ENCODE measurements at places on chromosomes 2 and 18.
A peak's percentile ranks its signal among the peaks of the same experiment; 100 is the strongest.

- no peak for DNase-seq
Measured at GRCh38 chr18:59470561-59471121, 111.6 kb upstream of the LMAN1 start.

GRCh38 chr2:85925216-85925671, 36.5 kb upstream of the ST3GAL5 start:
- no peak for DNase-seq

- no peak for DNase-seq
Measured at GRCh38 chr2:212024040-212024439, 514.6 kb downstream of the ERBB4 start.

DNA sequence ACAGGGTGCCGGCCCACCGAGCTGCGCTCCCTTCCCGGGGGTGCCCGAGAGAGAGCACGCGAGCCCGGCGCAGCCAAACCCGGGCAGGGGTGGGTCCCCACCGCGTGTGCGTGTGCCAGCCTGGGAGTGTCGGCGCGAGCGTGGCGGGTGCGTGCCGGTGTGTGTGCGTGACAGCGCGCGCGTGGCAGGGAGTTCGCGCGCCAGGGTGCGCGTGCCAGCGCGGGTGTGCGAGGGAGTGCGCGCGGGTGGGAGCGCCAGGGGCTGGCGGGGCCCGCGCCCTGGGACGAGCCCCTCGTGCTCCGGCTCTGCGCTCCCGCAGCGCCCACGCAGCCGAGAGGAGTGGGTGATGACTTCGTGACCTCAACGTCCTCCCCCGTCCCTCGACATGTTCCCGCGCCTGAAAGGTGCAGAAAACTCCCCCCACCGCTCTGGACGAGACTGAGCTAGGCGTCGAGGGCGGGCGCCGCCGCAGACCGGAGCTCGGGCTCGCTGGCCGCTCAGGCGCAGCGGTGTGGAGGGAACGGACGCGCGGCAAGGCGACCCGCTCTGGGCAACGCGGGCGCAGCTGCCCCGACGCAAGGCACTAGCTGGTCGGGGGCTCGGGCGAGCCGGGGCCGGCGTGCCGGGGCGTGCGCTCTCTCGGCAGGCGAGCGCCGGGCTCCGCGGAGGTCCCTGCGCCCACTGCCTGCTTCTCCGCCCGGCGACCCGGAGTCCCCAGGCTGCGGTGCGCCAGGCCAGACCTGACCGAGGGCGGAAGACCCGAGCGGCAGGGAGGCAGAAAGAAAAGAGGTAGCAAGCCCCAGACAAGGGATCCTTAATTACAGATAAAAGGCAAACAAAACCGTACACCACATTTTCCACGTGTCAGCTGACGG, 582.8 kb downstream of the ZEB2 start:
- DNase-seq, result peak; percentile 66

DNA sequence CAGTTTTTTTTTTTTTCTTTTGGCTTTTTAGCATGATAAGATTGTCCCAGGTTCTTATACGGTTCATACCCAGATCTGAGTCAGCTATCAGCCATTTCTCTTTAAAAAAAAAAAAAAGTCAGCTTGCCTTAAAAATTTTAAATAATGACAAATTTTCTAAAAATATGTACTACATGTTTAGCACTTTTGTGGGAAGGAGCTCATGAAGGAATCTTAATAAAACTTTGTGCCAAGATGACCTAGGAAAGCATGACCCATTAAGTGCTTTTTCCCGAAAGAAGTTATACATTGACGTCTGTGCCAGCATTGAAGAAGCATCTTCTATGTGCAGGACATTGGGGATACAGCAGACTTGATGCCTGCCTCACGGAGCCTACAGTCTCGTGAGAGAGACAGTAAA, 4.5 kb upstream of the RBMS1 start:
- no peak for DNase-seq

GRCh38 chr2:8657423-8658062, 24.3 kb upstream of the ID2 start:
- DNase-seq, result no peak

GRCh38 chr2:227634201-227634600, 16.9 kb downstream of the SCYGR4 start:
- no peak for DNase-seq

DNA sequence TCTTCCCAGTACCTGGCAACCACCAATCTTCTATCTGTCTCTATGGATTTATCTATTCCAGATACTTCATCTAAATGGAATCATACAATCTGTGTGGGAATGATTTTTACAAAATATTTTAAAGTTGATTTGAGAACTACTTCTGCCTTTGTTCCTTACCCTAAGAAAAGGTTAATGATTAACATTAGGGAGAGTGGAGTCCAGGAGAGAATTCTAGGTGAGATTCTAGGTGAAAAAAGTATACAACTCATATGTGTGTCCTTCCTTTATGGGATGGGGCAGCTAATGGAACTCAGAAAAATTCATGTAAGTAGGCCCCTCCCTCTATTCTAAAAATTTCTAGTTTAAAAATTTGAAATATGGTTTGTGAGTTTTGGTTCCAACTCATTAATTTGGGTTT, 35.9 kb upstream of the WDSUB1 start:
- DNase-seq, result no peak

DNA sequence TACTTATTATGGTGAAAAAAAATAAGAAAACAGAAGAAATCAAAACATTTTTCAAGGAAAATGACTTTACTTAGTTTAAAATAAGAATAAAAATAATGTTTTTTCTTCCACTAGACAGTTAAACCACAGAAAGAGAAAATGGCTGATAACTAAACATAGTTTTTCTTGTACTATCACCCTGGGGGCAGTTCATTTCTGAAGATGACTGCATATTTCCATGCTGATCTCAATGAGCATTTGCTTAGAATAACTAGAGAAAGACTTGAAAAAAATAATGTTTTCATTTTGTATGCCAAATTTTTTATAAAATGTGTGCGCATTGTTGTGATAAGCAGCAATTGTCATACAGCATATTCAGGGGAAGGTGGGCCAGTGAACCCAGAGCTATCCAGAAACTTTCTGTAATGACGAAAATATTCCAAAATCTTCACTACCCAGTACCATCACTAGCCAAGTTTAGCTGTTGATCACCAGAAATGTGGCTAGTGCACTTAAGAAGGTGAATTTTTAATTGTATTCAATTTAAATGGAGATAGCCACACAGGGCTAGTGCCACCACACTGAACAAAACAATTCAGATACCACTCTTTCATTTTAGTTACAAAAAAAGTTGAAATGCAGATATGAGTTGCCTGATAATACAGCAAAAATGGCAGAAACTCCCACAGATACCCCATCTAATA, 513.4 kb upstream of the NETO1 start:
- no peak for DNase-seq

GRCh38 chr18:63843008-63843407, 44.5 kb upstream of the SERPINB2 start:
- no peak for DNase-seq

DNA sequence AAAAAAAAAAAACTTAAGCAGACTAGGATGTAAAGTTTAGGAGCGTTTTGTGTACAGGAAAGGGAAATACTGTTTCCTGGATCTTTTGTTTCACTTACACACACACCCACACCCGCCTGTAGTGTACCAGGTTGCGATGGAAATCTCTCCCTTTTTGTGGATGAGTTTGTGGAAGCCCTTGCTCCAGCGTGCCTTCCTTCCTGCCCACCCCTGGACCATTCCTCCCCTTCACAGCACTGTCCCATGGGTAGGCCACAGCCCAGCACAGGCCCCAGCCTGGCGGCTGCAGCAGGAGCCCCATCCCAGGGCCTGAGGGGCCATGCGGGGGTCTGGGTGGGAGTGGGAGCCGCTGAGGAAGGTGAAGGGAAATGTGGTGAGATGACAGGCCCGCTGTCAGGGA, 15.1 kb downstream of the MALL start:
- no peak for DNase-seq

GRCh38 chr2:17226941-17227490, 291.2 kb downstream of the RAD51AP2 start:
- no peak for DNase-seq

DNA sequence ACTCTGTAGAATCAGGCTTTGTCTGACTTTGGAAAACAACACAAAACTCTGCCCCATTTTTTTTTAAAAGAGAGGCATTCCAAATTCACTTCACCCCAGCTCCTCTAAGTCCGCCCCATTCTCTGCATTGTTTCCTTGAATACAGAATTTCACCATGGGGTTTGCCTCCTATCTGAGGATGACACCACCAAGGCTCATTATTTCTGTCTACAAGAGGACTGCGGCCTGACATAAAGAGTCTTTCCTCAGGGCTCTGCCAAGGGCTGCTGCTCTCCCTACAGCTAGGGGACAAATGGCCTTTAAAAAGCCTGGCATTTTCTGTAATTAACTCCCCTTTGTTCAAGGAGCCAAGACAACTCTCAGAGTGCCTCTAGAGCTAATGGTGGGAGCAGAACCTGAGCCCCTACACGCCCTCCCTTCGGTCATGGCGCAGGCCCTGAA, 4.6 kb downstream of the CHST10 start:
- DNase-seq, result no peak

- DNase-seq, result no peak
Measured at GRCh38 chr2:239263669-239264491, 136.9 kb downstream of the HDAC4 start.

- no peak for DNase-seq
Measured at GRCh38 chr2:62661263-62661635, 44.3 kb upstream of the EHBP1 start.

DNA sequence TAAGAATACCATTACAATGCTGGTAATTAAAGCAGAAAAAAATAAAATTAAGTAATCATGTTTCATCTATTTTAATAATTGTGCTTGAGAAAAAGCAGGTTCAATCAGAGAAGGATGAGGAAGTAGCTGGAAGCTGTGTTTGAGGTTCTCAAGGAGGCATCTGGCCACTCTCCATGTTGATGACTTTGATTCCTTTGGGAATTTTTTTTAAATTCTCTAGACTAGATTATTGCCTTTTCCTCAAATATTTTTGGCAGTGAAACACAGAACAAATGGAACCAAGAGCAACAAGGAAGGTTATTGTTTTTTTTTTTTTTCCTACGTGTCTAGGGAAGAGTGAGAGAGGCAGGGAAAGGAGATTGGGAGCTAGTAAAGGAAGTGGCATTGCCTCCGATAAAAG, 99.9 kb upstream of the NRP2 start:
- no peak for DNase-seq

DNA sequence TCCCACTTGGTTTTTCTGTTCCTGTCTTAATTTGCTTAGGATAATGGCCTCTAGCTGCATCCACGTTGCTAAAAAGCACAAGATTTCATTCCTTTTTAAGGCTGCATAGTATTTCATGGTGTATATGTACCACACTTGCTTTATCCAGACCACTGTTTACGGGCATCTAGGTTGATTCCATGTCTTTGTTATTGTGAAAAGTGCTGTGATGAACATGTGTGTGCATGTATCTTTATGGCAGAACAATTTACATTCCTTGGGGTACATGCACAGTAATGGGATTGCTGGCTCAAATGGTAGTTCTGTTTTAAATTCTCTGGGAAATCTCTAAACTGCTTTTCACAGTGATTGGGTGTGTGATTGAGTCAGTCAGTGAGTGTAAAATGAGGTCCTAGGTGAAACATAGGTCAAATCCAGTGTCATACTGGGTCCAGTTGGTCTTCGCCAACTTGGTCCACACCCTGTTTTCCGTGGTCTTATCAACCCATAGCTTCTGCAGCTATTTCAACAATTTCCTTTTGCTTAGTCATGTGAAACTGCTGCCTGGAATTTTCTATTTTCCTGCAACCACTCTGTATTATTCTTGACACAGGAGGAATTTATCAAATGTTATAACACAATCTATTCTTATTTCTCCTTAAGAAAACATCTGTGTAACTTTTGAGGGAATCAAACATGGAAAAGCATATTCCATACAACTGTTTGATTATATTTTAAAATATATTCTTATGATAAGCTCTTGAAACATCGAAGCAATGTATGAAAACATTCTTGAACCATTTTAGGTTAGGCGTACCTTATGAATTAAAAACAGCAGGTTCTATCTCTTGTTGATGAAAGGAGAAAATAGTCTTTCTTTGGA, 82.9 kb downstream of the ADCYAP1 start:
- DNase-seq, result peak; percentile 54

GRCh38 chr18:75828379-75828778, 400.9 kb upstream of the SMIM21 start:
- DNase-seq, result no peak

- DNase-seq, result peak; percentile 78
Measured at GRCh38 chr2:27715318-27716210, 51.9 kb downstream of the SLC4A1AP start.

- DNase-seq, result no peak
Measured at GRCh38 chr2:75896779-75897366, 186.2 kb upstream of the GCFC2 start.

GRCh38 chr2:64808092-64808491, 154.4 kb upstream of the SERTAD2 start:
- DNase-seq, result no peak

GRCh38 chr2:8515864-8516533, 165.9 kb upstream of the ID2 start:
- DNase-seq, result no peak

DNA sequence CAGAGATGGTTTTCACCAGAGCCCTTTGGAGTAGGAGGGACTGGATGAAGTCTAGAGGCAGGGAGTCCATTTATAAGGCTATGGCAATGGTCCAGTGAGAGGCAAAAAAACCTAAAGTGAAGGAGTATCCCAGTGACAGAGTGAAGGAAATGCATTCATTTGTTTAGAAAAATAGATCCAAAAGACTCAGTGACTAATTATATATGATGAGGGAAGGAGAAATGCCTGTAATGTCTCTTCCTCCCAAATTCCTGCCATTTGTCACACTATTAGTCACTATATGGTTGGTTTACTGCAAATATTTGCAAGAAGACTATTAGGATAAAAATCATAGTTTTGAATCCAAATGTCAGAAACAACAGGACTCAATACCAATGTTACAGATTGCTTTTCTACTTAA, 104.2 kb downstream of the ZNF521 start:
- DNase-seq, result peak; percentile 20

DNA sequence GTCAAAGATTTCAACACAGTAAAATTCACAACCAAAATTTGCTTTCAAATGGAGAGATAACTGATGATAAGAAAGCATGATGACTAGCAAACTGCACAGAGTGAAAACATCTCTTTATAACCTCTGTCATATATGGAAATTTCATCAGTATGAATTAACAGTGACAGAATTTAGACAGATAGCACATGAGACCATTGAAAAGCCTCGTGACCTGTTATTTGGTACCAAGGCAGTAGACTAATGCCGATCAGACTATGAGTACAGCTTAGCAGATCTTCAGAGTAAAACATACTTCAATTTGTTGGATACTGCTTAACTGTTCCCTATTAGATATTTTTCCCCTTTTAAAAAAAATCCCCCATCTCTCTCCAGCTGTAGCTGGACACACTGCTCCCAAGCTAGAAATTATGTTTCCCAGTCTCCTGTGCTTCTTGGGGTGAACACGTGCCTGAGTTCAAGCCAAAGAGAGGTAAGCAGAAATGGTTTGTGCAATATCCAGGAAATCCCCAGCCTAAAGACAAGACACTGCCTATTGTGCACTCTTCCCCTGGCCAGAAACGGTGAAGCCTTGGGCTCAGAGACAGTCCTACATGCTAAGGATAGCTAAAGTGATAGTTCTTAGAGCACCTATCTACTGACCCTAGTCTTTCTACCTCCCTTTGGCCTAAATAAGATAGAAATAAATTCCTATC, 256.1 kb downstream of the NCKAP5 start:
- DNase-seq, result no peak

- DNase-seq, result no peak
Measured at GRCh38 chr2:70702711-70703395, 65.1 kb downstream of the ADD2 start.

GRCh38 chr2:26455037-26455669, 22.8 kb downstream of the OTOF start:
- DNase-seq, result no peak
